Immature natural killer cell (primary cell): ENCODE measurements at places on chromosomes 2 and 18. TPM values are rescaled to one million over a fixed set of nuclear protein-coding genes. Genes with fewer than 3 reads are reported as not detected.

DNA sequence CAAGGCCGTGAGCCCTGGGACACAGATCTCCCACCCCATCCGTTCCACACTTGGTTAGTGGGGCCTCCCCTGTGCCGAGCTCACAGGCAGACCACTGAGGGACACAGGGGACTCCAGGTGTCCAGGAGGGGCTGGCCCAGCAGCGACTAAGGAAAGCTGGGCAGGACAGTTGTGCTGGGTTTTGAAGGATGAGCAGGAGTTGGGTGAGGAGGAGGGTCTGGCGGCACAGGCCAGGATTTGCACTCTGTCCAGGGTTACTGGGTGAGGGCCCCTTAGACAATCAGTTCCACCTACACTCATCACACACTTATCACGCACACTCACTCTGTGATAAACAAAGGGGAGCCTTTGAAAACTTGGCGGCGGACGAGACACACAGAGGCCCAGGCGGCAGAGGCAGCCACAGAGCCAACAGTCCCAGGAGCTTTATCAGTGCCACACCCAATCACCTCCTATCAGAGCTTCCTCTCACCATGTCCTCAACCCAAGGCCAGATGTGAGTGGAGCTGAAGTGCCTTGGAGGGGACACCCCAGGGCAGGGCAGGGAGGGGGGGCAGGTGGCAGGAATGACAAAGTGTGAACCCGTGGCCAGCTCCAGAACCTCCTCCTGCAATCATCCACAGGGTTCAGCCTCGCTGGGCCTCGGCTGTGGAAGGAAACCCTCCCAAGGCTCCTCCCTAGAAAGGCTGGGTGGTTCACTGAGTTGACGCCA, 26.6 kb downstream of the BIN1 start:
- peaks cover 90% of the 10 kb centered on the region for H3K4me1 ChIP-seq
- H3K27ac ChIP-seq = peak overlapping the region; percentile 97
- peak overlapping the region; percentile 85 for H3K4me3 ChIP-seq
- peak; percentile 61 for DNase-seq
- peaks cover 9% of the 10 kb centered on the region for H3K27me3 ChIP-seq
- H3K36me3 ChIP-seq = no peaks in the 10 kb centered on the region

GRCh38 chr2:153986488-153987229, 114.9 kb downstream of the GALNT13 start:
- H3K36me3 ChIP-seq = no peaks in the 10 kb centered on the region
- no peak for DNase-seq
- H3K27ac ChIP-seq = no peak overlapping the region
- H3K4me3 ChIP-seq = no peak overlapping the region

GRCh38 chr2:50956886-50957285, 75.0 kb downstream of the NRXN1 start:
- DNase-seq = no peak
- H3K27me3 ChIP-seq = no peaks in the 10 kb centered on the region
- H3K4me3 ChIP-seq = no peak overlapping the region
- no peak overlapping the region for H3K27ac ChIP-seq

GRCh38 chr18:62715759-62716615, 646 bp downstream of the PHLPP1 start:
- peak overlapping the region; percentile 98 for H3K4me3 ChIP-seq
- H3K27me3 ChIP-seq = no peaks in the 10 kb centered on the region
- H3K36me3 ChIP-seq = no peaks in the 10 kb centered on the region
- peak; percentile 68 for DNase-seq
- peaks cover 43% of the 10 kb centered on the region for H3K4me1 ChIP-seq

- no peak for DNase-seq
- H3K4me3 ChIP-seq = no peak overlapping the region
- H3K36me3 ChIP-seq = no peaks in the 10 kb centered on the region
- no peaks in the 10 kb centered on the region for H3K4me1 ChIP-seq
- H3K27me3 ChIP-seq = peaks cover 4% of the 10 kb centered on the region
Observed at GRCh38 chr2:64852771-64853241, 136.4 kb upstream of the SLC1A4 start.

DNA sequence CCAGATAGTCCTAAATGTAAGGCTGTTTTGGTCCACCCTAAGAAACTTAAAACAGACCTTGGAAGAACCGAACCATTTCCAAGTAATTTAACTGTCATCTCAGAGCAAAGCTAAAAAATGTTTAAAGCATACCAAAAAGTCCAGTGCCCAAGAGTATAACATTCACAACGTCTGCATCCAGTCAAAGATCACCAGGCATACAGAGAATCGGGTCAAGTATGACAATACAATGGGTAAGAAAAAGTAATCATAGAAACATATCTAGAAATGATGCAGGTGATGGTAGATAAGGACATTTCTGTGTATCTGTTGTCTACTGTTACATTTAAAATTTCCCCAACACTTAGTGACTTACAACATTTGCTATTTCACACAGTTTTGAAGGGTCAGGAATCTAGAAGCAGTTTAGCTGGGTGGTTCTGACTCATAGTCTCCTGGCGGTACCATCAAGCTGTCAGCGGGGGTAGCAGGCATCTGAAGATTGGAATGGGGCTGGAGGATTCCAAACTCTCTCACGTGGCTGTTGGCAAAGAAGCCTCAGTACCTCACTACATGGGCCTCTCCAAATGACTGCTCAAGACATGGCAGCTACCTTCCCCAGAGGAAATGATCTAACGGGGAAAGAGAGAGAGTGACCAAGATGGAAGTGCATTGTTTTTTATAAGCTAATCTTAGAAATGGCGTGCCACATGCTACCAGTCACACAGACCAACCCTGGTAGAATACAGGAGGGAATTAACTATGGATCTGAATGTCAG, 36.6 kb upstream of the DYNC2LI1 start:
- no peak overlapping the region for H3K27ac ChIP-seq
- no peak overlapping the region for H3K4me3 ChIP-seq
- no peak for DNase-seq
- no peaks in the 10 kb centered on the region for H3K4me1 ChIP-seq

DNA sequence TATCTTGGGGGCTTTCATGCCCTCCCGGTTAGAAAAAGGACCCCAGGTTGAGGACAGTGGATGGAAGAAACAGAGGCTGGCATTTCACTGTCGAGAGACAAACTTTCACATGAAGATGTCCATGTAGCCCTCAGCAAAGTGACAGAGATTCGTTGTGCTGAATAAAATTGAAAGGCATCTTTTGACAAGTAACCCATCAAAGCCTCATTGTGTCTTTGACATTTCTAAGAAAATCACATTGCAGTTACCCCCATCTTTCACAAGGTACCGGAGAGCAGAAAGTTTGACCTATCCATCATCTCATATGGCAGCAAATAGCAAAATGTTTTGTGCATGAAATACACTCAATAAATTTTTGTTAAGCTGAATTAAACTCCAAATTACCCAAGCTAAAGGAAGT, 2.0 kb upstream of the MBP start:
- H3K27me3 ChIP-seq = peaks cover 31% of the 10 kb centered on the region
- H3K36me3 ChIP-seq = peaks cover 10% of the 10 kb centered on the region
- peak overlapping the region; percentile 90 for H3K27ac ChIP-seq

- DNase-seq = no peak
- peaks cover 8% of the 10 kb centered on the region for H3K27me3 ChIP-seq
- H3K36me3 ChIP-seq = no peaks in the 10 kb centered on the region
- H3K27ac ChIP-seq = no peak overlapping the region
- H3K4me1 ChIP-seq = peaks cover 20% of the 10 kb centered on the region
- no peak overlapping the region for H3K4me3 ChIP-seq
Observed at GRCh38 chr2:239610457-239611221, 209.8 kb upstream of the HDAC4 start.

- H3K27ac ChIP-seq = no peak overlapping the region
- H3K27me3 ChIP-seq = peaks cover 7% of the 10 kb centered on the region
- H3K4me3 ChIP-seq = no peak overlapping the region
- DNase-seq = peak; percentile 48
- H3K36me3 ChIP-seq = no peaks in the 10 kb centered on the region
Observed at GRCh38 chr2:38274286-38275276, 102.5 kb downstream of the ATL2 start.

GRCh38 chr18:54606835-54607212, 15.8 kb downstream of the DYNAP start:
- no peak overlapping the region for H3K4me3 ChIP-seq
- no peaks in the 10 kb centered on the region for H3K36me3 ChIP-seq
- DNase-seq = no peak
- no peak overlapping the region for H3K27ac ChIP-seq

DNA sequence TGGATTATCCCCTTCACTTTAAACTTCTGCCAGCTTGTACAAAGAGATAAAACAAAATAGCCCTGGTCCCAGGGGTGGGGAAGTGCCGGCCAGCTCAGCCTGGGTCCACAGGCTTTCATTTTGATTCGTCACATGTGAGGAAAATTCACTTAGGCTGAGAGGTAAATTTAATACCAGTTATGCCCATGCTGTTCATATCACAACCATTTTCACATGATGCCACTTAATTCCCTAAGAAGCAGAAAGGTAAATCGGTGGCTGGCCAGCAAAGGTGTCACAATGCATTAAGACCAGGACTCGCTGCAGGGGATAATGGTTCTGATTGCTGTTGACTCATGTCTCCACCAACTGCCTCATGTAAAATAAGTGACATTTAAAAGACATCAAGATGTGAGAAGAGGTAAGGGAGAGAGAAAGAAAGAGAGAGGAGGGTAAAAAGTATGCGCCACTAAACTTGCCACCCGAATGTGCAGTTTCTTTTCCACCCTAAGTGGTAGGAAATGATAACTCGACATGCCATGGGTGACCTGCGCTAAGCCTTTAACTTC, 261.0 kb upstream of the SIX3 start:
- H3K4me3 ChIP-seq = no peak overlapping the region
- no peaks in the 10 kb centered on the region for H3K4me1 ChIP-seq
- H3K27ac ChIP-seq = no peak overlapping the region
- H3K27me3 ChIP-seq = peaks cover 2% of the 10 kb centered on the region
- H3K36me3 ChIP-seq = no peaks in the 10 kb centered on the region
- no peak for DNase-seq

- no peaks in the 10 kb centered on the region for H3K4me1 ChIP-seq
- no peaks in the 10 kb centered on the region for H3K36me3 ChIP-seq
- no peak overlapping the region for H3K4me3 ChIP-seq
Observed at GRCh38 chr2:237315170-237315828, 98.7 kb downstream of the COL6A3 start.

DNA sequence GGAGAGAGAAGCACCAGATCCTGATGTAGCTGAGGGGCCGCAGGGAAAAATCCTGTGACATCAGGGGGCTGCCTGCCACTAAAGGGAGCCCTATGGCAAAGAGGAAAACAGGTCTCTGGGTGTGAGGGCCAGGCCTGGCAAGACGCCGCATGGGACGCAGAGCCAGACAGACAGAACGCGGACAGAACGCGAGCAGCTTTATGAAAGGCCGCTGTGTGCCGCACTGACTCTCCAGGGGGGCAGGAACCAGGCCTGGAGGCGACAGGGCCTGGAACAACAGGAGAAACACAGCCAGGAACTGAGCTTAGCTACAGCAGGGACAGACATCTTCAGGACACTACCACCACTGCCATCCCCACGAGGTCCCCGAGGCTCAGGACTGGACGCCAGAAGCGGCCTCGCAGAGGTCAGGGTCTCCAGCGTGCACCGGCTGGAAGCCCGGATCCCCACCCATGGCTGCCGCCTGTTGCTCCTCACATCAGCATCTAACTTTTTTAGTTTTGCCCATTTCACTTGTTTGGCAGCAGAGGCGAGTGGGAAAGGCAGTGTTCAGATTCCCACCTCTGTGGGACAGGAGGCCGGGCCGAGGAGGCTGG, 131.6 kb downstream of the VAPA start:
- DNase-seq = no peak
- no peaks in the 10 kb centered on the region for H3K4me1 ChIP-seq
- H3K36me3 ChIP-seq = no peaks in the 10 kb centered on the region
- no peak overlapping the region for H3K27ac ChIP-seq
- H3K27me3 ChIP-seq = peaks cover 2% of the 10 kb centered on the region
- H3K4me3 ChIP-seq = no peak overlapping the region

DNA sequence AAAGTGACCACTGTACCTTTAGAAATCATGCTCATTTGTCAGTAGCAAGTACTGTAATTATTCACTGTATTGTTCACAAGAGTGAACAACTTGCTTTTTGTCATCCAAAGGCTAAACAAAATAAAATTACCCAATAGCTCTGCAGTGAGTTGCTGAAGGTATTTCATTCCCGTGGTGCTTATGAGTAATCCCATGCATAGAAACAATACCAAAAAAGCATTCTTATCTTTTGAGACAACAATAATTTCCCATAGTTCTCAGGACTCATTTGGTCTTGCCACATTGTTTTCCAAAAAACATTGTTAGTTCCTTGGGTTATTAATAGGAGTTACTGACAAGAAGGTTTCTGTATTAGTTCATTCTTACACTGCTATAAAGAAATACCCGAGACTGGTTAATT, 503.2 kb upstream of the FAM98A start:
- H3K4me3 ChIP-seq = no peak overlapping the region
- no peaks in the 10 kb centered on the region for H3K36me3 ChIP-seq
- H3K4me1 ChIP-seq = no peaks in the 10 kb centered on the region
- H3K27me3 ChIP-seq = no peaks in the 10 kb centered on the region
- DNase-seq = no peak

DTNA gene
- polyA plus RNA-seq = not detected

IL36G gene
- polyA plus RNA-seq = not detected

OR6B3 gene
- polyA plus RNA-seq = not detected

DCC gene
- not detected for polyA plus RNA-seq
